ENCODE measurements at places on chromosomes 5 and 9.

DNA sequence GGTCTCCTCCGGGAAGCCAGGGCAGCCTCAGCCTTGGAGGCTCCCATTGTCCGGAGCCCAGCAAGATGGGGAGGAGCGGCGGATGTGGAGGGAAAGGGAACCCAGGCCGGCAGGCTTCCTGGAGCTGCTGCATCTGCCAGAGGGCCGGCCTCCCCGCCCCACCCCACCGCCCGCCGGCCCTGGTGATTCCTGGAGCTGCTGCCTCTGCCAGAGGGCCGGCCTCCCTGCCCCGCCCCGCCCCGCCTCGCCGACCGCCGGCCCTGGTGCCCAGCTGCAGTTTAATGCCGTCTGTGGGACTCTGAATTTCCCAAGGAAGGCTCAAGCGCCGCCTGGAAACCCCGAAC, 31.6 kb downstream of the EXD3 start:
- DNase-seq, result no peak

- no peak for DNase-seq
Observed at GRCh38 chr5:158492841-158493242, 606.9 kb downstream of the EBF1 start.

- no peak for DNase-seq
Observed at GRCh38 chr5:150017226-150018005, 16.9 kb downstream of the HMGXB3 start.

DNA sequence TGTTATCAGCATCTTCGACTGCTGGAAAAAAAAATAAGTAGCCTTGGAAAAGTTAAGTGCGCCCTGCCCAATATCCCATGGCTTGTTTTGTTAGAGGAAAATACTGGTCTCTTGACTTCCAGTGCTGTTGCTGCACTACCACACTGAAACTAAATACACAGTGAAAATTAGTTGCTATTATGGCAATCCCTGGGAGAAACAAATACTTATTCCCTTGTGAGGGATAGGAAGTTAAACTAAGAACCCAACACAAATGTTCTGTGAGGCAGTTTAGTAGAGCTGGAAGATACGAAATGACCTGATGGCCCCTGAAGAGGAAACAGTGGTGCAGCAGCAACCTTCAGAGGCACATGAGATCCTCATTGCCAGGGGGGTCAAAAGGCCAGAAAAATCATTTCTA, 164.0 kb downstream of the ARL15 start:
- no peak for DNase-seq

DNA sequence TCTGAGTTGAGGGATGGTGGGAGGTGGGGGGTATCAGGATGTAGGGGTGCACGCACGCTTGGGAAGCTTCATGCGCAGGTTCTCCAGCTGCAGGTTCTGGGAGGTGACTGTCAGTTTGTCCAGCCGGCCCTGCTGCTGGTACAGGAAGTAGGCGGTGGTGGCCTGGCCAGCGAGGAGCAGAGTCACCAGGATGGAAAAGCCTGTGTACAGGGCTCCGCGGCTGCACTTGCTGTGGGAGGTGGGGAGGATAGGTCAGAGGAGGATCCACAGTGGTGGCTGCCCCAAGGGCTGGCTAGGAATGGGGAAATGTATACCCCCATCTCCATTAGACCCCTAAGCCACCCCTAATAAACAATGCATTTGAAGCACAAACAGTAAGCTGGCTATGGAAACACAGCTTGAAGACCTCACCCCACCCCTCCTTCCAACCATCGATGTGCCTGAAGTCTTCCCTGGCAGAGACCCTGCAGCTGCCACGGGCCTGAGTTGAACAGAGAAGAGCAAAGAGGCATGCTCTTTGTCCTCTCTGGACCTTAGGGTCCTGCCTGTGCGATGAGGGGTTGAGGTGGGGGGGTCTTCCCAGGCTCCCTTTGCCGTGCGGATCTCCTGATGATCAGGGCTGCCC, 5.5 kb downstream of the CD74 start:
- DNase-seq, result no peak

DNA sequence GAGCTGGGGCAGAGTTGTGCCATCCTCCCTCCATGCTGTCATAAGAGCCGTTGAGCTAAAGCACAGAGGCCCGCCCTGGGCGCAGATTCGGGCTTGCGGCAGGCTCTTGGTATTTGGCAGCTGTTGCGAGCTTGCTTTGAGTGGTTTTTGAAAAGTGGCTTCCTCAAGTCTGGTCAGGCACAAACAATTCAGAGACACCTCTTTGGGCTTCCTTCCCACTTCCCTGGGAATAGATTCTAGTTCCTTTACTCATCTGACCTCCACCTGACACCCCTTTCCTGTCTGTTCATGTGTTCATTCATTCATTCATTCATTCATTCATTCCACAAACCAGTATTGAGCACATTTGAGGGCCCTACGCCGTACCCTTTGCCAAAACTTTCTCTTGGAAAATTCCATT, 27.4 kb downstream of the NCS1 start:
- DNase-seq, result no peak

DNA sequence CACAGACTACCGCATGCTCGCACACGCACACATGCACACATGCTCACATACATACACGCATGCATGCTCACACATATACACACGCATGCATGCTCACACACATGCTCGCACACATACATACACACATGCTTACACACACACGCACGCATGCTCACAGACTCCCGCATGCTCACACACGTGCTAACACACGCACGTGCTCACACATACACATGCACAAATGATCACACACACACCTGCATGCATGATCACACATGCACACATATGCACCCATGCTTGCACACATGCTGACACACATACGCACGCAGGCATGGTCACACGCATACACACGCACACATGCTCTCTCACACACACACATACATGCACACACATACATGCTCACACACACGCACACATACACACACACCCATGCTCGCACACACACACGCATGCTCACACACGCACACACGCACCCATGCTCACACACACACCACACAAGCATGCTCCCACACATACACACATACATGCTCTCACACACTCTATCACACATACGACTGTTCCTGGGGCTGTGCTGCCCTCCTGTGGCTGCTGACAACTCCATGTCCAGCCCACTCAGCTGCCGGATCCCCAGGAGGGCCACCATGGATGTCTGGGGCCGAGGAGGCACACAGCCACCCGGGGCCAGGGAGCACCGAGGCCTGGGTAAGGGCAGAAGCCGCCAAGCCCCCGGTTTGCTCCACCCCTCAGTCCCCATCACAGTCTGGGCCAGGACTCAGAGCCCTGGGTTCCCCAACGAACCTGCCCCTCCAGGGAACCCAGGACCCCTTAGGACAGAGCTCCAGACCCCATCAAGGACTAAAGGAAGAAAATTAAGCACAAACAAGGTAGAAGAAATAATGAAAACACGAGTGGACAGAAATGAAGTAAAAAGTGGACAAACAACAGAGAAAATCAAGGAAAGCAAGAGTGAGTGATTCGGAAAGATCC, 31.4 kb upstream of the EGFL7 start:
- DNase-seq, result no peak

- DNase-seq, result no peak
Observed at GRCh38 chr5:50975840-50976239, 309.4 kb downstream of the PARP8 start.

DNA sequence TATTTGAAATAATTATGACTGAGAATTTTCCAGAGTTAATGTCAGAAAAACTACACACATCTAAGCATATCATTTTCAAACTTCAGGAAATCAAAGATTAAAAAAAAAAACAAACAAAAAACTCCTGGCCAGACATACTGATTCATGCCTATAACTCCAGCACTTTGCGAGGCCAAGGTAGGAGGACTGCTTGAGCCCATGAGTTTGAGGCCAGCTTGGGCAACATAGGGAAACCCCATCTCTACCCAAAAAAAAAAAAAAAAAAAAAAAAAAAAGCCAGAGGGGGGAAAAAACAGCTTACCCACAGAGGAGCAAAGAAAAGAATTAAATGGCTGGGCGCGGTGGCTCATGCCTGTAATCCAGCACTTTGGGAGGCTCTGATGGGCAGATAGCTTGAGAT, 22.4 kb downstream of the EFCAB9 start:
- no peak for DNase-seq

DNA sequence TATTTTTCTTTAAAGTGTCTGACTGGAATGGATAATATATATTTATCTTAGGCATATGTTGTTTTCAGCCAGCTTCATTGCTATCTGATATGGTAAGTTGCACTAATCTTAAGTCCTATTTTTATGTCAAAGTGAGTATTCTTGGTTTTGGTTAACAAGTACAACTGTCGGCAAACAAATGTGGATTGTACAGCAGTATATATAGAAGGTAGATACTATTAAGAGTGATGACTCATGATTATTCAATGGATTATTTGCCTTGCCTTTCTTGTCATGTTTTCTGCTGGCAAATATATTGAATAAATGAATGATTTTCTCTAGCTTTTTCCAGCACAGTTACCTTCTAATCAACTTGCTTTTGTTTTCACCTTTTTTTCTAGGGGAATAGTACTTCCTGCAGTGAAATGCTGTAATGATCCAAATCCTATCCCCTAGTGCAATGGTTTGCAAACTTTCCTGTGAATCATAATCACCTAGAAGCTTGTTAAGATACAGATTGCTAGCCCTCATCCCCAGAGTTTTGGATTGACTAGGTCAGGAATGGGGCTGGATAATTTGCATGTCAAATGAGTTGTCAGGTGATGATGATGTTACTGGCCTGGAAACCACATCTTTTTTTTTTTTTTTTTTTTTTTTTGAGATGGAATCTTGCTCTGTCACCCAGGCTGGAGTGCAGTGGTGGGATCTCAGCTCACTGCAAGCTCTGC, 60.8 kb upstream of the ARRDC3 start:
- DNase-seq, result no peak

DNA sequence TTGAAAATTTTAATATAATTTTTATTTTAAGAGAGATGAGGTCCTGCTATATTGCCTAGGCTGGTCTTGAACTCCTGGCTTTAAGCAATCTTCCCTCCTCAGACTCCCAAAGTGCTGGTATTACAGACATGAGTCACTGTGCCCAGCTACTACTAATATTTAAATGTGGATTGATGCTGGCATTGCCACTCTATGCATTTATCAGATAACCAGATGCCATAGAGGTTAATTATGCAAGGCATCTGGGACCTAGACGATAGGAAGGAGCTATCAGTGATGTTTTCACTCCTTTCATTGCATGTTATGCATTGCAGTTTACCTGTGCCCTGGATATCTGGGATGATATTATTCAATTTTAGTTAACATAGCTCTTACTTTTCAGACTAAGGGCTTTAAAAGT, 127.0 kb downstream of the RPS23 start:
- DNase-seq, result no peak

- DNase-seq, result no peak
Observed at GRCh38 chr5:148666353-148666752, 12.0 kb upstream of the HTR4 start.

DNA sequence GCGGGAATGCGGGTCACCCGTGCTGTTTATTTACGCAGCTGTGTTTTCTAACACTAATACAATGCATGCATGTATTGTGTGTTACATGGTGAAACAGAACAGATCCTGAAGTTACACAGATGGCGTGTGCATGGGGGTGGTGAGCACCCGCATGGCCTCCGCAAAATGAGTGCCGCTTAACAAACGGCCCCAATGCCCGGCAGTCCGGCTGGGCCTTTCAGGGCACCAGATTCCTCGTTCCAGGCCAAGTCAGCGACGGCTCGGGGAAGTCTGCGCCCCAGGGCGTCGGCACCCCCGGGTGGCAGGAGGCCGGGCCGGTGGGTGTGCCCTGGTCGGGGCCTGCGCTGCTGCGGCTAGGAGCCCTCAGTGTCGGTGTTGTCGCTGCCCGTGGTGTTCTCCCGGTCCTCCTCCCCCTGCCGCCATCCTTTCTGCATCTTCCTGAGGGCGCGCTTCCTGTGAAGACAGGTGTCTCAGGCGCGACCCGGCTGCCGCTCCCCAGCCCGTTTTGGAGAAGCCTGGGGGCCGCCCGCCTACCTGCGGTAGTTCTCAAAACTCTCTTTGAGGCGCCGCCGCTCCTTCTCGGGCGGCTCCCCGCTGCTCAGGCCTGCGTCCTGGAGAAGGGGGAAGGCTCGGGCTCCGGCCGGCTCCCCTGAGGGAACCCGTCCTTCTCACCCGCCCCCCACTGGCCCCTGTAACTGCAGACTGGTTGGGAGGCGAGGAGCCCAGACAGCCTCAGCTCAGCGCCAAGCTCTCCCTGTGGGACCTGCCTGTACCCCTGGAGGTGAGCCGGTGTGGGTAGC, 605 bp upstream of the DNLZ start:
- no peak for DNase-seq

GRCh38 chr5:77641963-77642737, 3.6 kb upstream of the OTP start:
- no peak for DNase-seq

DNA sequence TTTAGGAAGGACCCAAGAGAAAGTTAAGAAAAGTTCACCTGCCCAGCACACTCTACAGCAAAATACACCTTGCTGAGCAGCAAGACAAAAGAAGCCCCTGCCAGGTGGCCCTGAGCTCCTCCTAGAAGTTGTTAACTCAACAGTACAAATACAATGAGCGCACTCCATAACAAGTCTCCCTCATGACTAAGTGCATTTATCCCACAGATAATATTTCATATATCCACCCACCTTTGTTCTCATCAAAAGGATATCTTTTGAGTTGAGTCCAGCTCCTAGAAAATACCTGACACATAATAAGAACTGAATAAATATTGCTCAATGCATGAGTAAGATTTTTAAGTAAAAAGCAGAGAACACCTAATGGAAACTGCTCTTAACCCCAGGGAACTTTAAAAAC, 73.3 kb downstream of the ABCA1 start:
- DNase-seq, result no peak

DNA sequence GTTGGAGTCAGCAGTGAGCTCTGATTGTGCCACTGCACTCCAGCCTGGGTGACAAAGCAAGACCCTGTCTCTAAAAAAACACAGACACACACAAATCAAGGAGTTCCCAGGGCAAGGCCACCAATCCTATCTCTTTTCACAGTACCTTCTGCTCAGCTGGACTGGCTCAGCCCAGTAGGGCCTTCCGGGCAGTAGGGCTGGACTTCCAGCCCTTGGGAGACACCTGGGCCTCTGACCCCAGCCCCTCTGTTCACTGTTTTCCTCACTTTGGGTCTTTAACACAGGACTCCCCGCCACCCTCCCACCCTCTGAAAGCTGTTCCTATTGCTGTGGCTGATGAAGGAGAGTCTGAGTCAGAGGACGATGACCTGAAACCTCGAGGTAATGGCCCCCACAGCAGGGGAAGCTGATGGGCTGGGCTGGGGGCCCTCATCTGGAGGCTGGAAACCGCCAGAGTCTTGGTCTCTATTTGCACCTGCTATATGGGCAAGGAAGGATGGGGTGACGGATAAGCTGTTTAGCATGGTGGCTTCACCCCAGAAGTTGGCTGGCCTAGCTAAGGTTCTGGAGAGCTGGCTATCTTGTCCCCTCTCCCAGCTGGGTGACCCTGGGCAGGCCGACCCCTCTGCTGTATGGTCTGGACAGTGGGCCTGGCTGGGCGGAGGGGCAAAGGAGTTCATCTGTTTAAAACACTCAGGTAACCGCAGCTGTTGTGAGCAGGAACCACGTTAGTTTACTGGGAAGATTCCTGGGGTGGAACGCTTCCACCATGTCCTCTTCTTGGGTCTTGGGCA, 25.6 kb downstream of the USP20 start:
- no peak for DNase-seq

DNA sequence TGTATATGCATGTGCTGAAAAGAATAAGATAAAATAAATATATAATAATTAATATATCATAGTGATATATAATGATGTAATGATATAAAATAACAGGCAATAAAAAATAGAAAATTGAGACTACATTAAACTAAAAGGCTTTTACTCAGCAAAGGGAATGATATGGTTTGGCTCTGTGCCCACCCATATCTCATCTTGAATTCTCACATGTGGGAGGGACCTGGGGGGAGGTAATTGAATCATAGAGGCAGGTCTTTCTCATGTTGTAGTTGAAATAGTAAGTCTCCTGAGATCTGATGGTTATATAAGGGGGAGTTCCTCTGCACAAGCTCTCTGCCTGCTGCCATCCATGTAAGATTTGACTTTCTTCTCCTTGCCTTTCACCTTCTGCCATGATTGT, 1550.9 kb upstream of the CDH6 start:
- DNase-seq, result no peak

Measured in amygdala (tissue), 56 donors.